Smooth muscle cell of the pulmonary artery (primary cell): ENCODE measurements at places on chromosomes 16 and 17. TPM values are rescaled to one million over a fixed set of nuclear protein-coding genes. Genes with fewer than 3 reads are reported as not detected.

Gene ZNF598
- total RNA-seq = 16.4 and 29.0 TPM in 2 replicates

Gene C17orf100
- 0.46 and 0.72 TPM in 2 replicates for total RNA-seq

Gene TBC1D3L
- total RNA-seq = 2.7 and 8.2 TPM in 2 replicates

Gene SSTR5
- total RNA-seq = not detected in 2 replicates

Gene SLFN14
- not detected in 2 replicates for total RNA-seq

Gene GRAPL
- total RNA-seq = 0.20 TPM in 1 of 2 replicates, not detected in the other

Gene AANAT
- not detected in 2 replicates for total RNA-seq

Gene SRCAP
- 53.4 and 62.1 TPM in 2 replicates for total RNA-seq

Gene FBXL20
- 15.2 and 17.1 TPM in 2 replicates for total RNA-seq

Gene GRB7
- 0.13 TPM in 1 of 2 replicates, not detected in the other for total RNA-seq

Gene NHLRC4
- 0.99 and 1.3 TPM in 2 replicates for total RNA-seq

Gene SLC5A10
- total RNA-seq = under 0.01 TPM in 1 of 2 replicates, not detected in the other

Gene HSDL1
- 18.8 and 23.7 TPM in 2 replicates for total RNA-seq

Gene CXCL16
- 4.0 and 4.5 TPM in 2 replicates for total RNA-seq

Gene ALKBH5
- total RNA-seq = 172 and 177 TPM in 2 replicates

Gene PYDC1
- total RNA-seq = not detected in 2 replicates

Gene PPM1D
- 7.8 and 8.4 TPM in 2 replicates for total RNA-seq

Gene UTS2R
- not detected in 2 replicates for total RNA-seq

Gene FBXW10
- total RNA-seq = 0.03 TPM in 1 of 2 replicates, not detected in the other

Gene FBXW10B
- 0.20 and 1.6 TPM in 2 replicates for total RNA-seq

Gene CCDC40
- 1.8 and 1.9 TPM in 2 replicates for total RNA-seq

Gene NOXO1
- not detected in 2 replicates for total RNA-seq

Gene CSF3
- 0.13 TPM in 1 of 2 replicates, not detected in the other for total RNA-seq

Gene NPW
- total RNA-seq = 0.85 and 1.0 TPM in 2 replicates

Gene VEZF1
- 33.4 and 35.5 TPM in 2 replicates for total RNA-seq

Gene FBXO31
- 43.7 and 48.9 TPM in 2 replicates for total RNA-seq

Gene KRTAP4-9
- not detected in 2 replicates for total RNA-seq

Gene GUCY2D
- total RNA-seq = not detected in 2 replicates

Gene KRTAP2-3
- 0.56 TPM in 1 of 2 replicates, not detected in the other for total RNA-seq

Gene SOST
- 8.8 and 20.9 TPM in 2 replicates for total RNA-seq

Gene WNT9B
- not detected in 2 replicates for total RNA-seq

Gene NME4
- total RNA-seq = 81.9 and 94.9 TPM in 2 replicates

Gene GDPD3
- 0.76 and 1.3 TPM in 2 replicates for total RNA-seq

Gene GAST
- total RNA-seq = not detected in 2 replicates

Gene GRB2
- total RNA-seq = 88.2 and 88.3 TPM in 2 replicates

Gene HSD17B1
- total RNA-seq = 2.0 and 5.7 TPM in 2 replicates
